NCI-H524 (cell line): ENCODE measurements at places on chromosomes 2 and 18.

DNA sequence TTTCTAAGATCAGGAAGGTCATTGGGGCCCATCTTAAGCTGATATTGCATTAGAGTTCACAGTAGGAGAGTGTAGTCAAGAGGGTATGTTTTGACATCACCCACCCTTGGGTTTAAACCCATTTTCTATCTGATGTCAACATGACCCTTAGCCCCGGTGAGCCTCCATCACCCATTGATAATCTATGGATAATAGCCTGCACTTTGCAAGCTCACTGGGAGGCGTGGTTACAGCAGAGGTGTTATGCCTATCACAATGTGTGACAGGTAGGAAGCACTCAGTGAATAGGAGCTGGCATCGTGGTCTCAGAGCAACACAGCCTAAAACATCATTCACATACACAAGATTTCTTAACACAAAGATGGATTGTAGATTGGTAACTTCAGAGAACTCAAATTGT lies 21.3 kb downstream of the IL18RAP start:
- no peak for DNase-seq

DNA sequence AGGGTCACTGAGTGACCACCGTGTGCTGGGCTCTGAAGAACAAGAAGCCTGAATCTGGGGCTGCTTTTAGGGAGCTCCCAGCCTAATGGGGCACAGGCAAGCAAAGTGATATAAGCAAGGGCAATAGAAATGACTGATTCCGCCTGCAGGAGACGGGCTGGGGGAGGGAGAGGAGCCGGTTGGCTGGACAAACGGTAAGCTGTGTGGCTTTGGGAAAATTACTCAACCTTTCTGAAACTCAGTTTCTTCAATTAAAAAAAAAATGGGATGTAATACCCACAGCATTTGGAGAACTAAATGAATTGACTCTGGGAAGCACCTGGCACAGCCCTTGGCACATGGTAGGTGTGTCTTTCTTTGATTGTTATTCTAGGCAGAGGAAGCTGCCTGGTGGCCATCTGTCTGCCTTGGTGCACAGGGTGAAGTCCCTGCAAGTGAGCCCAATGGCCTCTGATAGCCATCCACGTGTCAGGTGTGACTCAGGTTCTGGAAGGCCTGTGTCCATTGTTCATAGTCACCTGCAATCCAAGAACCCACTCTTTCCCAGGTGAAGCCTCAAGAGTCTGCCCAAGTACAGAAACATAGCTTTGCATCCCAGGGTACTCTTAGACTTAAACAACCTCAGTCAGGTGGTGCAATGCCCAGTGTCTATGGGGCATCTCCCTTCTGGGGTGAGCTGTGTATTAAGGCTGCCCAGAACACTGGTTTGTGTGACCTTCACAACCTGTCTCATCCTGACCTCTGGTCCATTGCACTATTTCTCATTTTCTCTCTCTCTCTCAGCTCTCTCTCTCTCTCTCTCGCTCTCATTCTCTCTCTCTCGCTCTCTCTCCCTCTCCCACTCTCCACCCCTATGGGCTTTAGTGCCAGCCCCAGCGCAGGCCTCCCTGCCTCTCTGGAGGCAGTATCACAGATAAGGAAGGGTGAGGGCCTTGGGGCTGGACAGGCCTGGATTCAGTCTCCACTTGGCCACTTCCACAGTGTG lies 30.0 kb upstream of the NTSR2 start:
- DNase-seq, result no peak

- DNase-seq, result no peak
These were observed 9.1 kb upstream of the TMEM37 start for GRCh38 chr2:119422360-119423107.

GRCh38 chr2:154264024-154264423 lies 392.3 kb downstream of the GALNT13 start:
- no peak for DNase-seq

- no peak for DNase-seq
These were observed 3.6 kb downstream of the ARID5A start for GRCh38 chr2:96540136-96540535.

DNA sequence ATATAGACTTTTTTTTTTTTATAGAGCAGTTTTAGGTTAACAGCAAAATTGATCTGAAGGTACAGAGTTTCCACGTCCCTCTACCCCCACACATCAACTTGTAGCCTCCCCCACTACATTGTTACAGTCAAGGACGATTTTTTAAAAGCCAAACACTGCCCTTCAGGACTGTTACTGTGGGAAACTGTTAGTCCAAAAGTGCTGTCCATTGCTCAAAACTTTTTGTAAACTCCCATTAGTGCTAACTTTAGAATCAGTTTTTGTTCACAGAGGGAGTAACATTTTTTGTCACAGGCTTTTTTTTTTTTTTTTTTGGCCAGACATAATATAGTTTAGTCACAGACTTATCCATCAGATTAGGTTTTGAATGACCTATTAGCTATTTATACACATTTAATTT lies 24.1 kb downstream of the ELP2 start:
- no peak for DNase-seq

DNA sequence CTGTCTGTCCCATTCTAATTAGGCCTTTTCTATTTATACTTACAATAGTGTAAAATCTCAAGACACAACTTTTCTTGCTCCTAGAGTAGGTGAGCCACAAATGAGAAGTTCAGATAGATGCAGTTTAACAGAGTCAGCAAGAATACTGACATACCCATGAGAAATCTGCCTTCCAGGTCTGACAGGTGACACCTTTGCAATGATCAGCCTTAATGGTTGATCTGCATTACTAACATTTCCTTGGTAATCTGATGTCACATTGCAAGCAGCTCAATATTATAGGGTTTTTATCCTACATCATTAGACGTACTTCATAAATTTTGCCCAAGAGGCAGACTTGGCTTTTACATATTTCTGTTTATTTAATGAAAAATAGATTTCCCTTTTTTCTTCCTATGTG lies 359.3 kb upstream of the VWC2L start:
- no peak for DNase-seq

GRCh38 chr2:191638802-191639172 lies 39.1 kb upstream of the NABP1 start:
- no peak for DNase-seq

- no peak for DNase-seq
These were observed 67.7 kb upstream of the ARHGAP28 start for GRCh38 chr18:6661692-6662415.

DNA sequence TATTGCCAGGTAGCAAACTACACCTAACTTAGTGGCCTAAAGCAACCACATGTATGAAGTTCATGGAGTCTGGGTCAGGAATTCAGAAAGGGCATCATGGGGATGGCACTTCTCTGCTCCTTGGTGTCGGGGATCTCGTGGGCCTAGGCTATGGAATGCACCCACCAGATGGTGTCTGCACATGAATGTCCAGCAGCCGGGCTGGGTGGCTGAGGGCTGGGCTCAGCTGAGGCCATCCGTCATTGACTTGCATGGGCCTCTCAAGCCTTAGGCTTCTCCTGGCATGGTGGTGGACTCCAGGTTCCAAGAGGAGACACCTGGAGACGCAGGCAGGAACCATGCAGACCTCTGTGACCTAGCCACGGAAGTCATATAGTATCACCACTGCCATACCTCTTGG lies 26.0 kb upstream of the RPL31 start:
- no peak for DNase-seq

GRCh38 chr2:71498261-71498701 lies 44.9 kb downstream of the DYSF start:
- DNase-seq, result no peak

GRCh38 chr2:178506101-178506500 lies 25.8 kb downstream of the PLEKHA3 start:
- no peak for DNase-seq

DNA sequence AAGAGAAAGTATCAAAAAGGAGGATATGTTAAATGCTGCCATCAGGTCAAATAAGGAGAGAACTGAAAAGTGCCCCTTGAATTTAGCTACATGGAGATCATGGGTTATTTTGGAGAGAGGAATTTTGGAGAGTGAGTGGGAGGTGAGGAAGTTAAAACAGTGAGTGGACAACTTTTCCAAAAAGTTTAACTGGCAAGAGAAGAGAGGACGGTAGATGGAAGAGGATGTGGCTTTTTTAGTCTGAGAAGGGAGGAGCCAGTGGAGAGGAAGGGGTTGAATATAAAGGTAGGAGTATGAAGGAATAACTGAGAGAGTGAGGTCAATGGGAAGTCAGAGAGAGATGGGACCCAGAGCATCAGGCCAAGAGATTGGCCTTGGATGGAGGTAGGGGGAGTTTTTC lies 62.5 kb upstream of the NFE2L2 start:
- DNase-seq, result no peak

DNA sequence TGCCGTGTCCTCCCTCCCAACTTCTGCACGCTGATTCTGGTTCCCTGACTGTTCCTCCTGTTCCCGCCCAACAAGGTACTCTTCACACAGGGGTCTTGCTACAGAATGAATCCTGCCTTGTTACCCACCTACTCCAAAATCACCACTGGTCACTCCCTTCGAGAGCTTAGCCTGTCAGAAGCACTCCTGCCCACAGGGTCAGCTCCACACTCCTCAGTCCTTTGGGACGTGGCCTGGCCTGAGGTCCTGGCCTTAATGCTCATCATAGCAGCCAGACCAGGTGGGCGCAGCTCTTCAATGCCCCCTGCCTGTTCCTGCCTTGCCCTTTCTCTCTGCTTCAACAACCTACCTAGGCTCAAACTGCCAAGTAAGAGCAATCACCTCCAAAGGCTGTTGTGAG lies 27.8 kb upstream of the ID2 start:
- DNase-seq, result no peak

DNA sequence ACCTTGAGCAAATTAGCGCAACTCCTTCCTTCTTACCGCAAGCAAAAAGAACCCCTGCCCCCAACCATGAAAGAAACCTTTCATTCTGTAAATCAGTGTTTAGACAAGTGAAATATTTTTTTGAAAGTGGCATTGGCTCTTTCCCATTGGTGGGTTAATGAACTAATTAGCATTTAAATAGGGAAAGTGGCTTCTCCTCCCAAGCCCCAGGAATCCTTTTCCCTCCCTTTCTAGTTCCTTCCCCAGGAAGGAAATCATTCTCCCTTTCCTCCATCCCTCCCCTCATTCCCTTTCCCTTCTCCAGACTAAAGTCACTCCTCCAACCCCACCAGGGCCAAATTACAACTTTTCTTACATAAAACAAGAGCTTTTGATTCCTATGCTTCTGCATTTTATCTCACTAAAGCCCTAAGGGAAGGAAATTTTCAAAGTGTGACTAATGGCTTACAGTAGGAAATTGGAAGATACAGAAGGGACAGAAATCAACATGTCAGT lies 22.9 kb upstream of the TYMS start:
- no peak for DNase-seq

DNA sequence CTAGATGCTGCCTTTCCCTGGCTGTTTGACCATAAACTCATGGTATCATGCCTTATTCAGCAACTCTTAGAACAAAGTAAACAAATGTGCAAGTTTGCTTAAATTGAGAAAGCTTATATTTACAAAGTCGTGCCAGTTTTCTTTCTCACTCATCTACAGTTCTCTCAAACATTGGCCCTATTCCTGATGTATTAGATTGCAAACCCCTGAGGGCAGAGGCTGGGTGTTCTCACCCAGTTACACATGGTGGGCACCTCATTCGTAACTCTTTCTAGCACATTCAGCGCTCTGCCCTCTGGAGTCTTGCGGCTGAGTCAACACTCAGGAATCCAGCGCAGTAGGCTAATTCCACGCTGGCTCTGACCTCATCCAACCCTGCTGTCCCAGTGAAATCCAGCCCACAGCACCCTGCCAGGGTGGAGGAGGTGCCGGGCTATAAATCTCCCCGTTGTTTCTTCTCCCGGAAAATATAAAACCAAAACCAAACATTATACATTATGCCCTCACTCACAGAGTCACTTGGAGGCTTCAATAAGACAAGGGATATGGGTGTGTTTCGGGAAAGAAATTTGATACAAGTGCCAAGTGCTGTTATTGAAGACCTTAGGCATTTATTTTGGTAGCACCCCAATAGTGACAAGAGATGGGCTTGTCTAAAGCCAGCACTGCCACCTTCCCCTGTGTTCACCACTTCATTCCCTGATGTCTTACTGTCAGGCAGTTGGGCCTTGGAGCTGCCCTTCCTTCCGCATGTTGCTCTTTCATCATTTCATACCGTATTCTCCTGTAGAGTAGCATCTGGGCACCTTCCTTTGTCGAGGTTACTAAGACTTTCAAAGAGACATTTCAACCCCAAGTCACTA lies 287.4 kb downstream of the PRKCE start:
- no peak for DNase-seq

DNA sequence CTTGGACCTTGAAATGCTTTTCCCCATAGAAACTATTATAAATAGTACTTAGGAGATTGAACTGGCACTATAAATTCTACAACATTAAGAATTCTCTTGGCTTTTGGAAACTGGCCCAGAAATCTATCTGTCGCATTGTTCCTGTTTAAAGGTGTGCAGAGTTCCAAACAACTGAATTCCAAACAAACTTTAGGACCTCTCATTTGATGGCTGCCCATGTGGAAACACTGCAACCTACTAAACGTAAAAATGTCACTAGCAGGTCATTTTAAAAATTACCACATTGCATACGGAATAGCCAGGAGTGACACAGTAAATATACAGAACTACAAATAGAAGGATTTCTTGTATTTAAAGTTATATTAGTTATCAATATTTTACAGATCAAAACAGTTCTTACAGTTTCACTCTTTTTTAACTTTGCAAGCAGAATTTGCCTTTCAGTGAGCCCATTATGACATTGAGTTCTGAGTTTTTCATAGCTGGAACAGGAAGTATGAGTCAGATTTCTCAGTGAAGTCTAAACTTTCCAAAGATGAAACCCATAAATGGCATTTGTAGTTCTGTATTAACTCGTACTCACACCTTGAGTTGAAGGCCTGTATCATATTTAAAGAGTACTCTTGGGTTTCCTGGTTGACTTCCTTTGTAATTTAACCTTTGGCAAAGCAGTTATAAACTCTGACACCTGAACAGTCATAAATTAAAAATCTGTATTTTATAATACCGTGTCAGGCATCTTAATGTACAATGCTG lies 142.3 kb upstream of the BOD1L2 start:
- no peak for DNase-seq

DNA sequence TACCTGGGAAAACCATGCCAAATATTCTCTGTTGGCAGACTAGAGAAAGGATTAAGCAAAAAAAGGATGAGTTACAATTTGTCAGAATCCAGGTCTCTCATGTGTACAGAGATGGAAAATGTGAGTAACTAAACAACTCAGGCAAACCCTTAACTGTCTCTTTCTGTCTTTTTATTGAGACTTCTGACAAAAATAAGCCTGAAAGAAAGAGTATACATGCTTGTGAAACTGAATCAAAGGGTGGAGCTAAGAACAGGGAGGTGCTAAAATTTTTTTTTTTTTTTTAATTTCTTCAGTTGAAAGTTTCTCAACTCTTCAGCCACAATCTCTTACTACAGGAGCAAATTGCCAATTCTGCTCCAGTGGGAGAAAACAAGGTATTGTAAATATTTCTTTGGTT lies at the start of gene SERPINB10:
Gene SERPINB10, plus strand, starts transcription at position 295 of the 400 bp plus-strand sequence. CDS start 7,553 bp downstream, outside the sequence.
- DNase-seq, result no peak
